NCI-H2107 (cell line): ENCODE measurements at places on chromosomes 7 and 10.

DNA sequence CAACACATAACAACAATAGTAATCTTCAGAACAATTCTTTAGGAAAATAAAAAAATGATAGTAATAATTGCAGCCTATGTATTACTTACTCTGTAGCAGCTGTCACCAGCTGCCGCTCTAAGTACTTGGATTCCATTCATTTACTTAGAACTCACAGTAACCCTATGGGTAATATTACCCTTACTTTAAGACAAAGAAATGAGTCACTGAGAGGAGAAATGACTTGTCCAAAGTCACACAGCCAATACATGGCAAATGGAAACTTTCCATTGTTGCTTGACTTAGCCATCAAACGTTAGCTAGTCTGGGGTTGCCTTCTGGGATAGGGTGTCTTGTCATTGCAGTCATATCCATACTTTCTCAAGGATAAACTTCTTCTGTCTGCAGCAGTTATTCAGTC is 3.6 kb downstream of the CCNY start:
- DNase-seq: no peak

- no peak for DNase-seq
Measured at GRCh38 chr7:11315666-11316258, 342.1 kb downstream of the PHF14 start.

DNA sequence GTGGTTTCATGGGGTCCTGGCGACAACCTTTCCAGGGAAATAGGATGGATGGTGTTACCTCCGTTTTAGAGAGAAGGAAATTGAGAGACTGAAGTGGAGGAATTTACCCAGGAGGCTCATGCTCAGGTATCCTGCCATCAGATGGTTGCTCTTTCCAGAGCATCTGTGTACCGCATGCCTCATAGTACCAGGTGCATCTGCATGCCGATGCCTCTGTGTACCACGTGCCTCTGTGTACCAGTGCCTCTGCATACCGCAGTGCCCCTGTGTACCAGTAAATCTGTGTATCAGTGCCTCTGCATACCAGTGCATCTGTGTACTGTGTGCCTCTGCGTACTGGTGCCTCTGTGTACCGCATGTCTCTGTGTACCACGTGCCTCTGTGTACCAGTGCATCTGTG is 3.2 kb downstream of the VWA2 start:
- DNase-seq: no peak

GRCh38 chr7:77284005-77284404 is 84.4 kb upstream of the FGL2 start:
- DNase-seq: no peak

GRCh38 chr10:53239873-53240272 is 467.3 kb upstream of the MBL2 start:
- no peak for DNase-seq

DNA sequence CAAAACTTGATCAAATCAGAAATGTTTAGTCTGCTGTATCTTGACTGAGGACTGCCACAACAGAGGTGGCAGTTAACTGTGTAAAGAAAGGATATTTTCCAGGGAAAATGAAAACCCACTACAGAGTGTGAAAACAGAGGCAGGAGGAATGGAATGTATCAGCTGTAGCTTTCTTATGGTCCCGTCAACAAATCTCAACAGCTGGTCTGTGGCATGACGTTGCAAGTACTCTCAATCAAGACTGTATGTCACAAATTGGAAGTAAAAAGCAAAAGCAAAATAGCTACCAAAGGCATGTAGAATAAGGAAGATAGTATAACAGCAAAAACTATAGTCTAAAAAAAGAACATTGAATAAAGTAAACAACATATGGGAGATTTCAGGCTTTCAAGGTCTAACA is 123.5 kb downstream of the KMT2C start:
- no peak for DNase-seq

DNA sequence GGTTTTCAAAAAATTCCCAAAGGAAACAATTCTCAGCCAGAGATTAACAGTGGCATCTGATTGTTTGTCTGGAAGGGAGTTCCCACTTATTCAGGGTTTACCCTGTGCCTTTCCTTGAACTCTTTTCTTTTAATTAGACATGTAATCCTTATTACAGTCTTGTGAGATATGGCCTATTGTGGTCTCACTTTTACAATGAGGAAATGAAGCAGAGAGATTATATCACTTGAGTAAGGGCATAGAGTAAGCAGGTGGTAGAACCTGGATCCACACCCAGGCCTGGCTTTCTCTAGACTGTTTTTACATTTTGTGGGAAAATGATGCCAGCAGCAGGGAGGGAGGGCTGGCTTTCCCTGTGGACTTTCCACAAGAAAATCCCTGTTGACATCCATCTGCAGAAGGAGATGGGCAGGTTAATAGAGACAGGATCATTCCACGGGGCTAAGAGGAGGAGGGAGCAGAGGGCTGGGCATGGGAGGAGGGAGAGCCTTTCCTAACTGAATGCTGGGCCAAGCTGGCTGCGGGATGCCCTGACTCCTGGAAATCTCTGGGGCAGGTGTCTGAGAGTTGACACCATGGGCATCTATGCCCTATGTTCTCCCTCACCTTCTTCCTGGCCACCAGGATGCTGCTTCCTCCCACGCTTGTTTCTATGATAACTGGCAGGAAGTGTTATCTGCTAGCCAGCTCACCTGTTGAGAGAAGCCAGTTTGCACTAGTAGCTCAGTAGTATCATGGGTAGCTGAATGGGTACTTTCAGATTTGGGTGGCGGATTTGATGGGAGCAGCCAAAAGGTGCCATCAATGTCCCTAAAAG is 28.7 kb upstream of the ARHGAP22 start:
- no peak for DNase-seq

GRCh38 chr10:84329986-84330651 is 1.7 kb downstream of the CCSER2 start:
- no peak for DNase-seq

DNA sequence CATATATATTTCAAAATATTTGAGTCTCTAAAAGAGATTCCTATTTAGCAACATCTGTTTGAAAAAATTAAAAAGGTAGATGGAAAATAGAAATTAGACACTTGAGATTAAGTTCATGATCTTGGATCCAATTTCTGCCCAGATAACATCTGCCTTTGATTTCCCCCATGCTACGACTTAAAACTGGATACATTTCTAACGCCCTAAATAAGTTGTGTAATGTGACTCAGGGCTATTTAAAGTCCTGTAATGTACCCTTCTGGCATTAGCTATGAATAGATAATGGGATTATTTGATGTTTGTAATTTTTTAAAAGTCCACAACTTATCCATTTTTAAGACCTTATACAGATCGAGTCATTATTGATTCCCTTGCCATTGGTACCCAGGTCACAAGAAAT is 23.4 kb downstream of the CFAP43 start:
- DNase-seq: no peak

DNA sequence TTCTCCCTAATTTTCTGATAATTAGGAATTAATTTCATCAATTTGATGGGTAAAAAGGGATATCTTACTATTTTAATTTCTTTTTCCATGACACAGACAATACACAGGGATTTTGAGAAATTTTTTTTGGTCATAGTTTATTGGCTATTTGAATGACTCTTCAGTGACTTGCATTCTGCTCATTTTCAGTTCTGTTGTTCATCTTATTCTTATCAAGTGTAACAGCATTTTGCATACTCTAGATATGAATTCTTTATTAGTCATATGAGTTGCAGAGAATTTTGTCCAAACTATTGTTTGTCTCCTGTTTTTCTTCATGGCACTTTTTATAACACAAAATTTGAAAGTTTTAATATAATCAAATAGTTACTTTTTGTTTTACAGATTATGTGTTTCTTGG is 41.7 kb downstream of the MKLN1 start:
- no peak for DNase-seq

GRCh38 chr7:44964384-44964830 is 14.4 kb downstream of the MYO1G start:
- no peak for DNase-seq

- no peak for DNase-seq
Measured at GRCh38 chr7:151941009-151941408, 15.2 kb upstream of the GALNTL5 start.

DNA sequence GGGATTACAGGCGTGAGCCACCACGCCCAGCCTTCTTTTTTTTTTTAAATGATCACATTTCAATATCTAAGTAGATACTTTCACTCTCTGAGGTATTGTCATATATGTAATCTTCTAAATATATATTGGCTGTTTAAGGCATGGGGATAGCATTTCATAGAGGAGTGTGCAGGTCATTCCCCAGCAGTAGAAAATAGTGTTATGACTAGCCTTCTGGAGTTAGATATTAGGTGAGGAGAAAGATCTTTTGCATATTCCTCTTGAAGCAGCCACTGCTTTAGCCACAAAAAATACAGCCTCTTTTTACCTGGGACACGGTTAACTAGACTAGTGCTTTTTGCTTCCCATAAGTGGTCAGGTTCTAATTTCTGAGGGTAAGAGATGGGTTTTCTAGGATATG is 28.9 kb downstream of the ADD3 start:
- no peak for DNase-seq

DNA sequence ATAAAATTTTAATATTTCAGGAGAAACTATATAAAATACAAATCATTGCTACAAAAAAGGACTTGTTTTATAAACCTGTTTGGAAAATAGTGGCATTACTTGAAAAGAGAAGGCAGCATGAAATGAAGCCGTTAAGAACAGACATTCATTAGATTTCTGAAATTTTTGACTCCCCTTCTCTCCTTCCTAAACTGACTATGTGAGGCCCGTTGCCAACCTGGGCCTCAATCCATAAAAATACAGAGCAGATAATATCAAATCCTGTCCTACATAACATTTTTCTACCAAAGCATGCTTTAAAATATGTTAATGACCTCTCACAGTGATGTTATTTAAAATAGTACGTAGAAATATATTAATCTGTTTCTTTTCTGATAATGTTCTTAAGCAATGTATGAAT is 34.5 kb upstream of the ING3 start:
- no peak for DNase-seq

GRCh38 chr10:102450374-102451104 is 804 bp downstream of the C10orf95 start:
- DNase-seq: peak; percentile 45

DNA sequence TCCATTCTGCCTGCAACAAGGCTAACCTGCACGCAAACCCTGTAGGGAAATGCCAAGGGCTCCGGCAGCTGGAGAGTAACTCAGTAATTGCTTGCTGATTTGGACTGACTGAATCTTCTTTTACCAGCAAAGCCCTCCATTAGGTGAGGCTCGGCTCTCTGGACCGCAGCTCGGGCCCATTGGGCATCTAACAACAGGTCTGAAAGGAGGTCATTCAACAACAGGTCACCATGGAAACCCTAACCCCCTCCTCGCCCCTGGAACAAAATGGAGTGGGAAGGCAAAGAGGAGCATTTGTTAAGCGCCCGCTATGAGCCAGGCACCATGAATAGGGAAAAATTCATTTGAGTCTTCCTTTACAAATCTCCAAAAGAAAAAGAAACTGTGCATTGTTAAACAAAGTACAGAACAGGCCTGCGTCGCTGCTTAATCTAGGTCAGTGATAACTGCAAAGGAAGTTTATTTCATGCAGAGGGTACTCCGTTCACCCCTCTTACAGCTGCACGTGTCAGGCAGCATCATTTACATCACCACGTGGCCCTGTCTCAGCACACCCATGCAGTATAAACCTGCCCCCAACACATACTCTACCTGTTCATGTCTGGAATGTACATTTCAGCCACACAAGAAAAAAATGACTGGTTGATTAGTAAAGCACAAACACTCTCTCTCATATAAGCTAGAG is 248.8 kb upstream of the NEBL start:
- no peak for DNase-seq

DNA sequence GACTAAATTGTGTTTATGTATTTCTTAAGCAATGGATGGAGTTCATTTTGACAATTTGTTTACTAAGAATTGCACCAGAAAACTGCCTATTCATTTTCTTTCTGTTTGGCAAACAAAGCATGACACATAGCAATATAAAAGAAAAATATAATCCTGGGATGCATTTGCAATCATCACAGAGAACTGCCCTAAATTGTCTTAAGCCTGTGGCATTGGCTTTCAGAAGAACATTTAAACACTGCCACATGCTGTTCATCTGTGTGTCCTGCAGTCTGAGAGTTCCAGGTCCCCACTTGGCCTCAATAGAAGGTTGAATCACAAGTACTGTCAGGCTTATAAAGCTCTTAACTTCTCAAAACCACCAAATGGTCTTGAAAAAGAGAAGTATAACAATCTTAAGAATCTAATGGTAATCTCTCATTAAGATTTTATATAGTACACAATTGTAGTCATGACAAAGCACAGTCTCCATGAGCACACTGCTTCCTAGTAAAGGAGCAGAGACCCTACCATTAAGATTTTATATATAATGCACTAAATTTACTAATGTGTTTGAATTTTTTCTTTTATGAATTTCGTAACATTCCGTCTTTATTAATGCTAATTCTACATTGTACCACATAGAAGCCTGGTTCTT is 29.9 kb downstream of the RNLS start:
- no peak for DNase-seq

DNA sequence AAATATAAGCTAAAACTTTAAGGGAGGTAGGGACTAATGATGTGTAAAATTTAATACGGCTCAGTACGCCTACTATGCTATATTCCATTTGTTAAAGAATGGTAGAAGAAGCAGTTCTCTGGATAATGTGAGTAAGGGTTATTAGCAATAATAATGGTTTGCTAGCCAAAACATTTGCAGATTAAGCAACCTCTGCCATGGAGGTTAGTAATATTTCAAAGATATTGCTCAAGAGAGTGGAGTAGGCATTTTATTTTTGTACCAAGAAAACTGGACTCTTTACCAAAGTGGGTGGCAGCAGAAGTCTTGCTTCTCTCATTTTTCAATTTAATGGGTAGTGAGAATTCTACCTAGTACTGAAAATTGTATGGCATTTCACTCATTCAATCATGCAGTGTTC is 158.9 kb upstream of the TMEM106B start:
- DNase-seq: no peak

- no peak for DNase-seq
Measured at GRCh38 chr10:10919976-10920375, 97.7 kb upstream of the CELF2 start.

DNA sequence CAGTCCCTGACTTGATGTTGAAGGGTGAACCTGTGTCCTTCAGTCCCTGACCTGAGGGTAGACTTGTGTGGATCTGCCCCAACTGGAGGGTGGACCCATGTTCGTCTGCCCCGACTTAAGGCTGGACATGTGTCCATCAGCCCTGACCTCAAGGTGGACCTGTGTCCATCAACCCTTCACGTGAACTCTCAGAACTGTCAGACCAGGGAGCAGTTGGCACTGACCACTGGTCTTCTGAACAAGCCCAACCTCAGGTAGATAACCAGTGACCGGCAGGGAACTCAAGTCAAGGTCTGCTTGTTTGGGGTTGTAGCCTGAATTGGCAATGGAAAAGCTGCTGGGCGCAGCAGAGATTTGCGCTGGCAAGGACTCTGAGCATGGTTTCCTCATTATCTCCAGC is 96.5 kb downstream of the ADCY1 start:
- DNase-seq: no peak

DNA sequence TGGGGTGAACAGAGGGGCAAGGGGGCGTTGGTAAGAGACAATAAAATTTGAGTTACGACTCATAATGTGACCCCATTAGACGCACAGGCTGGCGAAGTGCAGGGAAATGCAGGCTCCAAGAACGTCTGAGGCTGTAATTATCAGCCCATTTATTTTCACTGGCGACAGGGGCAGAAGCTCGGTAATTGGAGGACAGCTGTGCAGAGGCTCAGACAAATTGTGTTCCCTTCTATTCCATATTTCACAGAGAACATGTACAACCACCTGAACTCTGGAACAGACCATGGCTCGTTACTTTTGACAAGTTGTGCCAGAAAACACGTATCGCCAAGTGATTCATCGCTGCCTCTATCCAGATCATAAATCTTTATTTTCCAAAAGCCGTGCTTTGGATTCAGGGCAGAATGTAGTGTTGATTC is 137.3 kb upstream of the FRMD4A start:
- DNase-seq: no peak
